ENCODE measurements at places on chromosomes 2 and 18.

GRCh38 chr2:59276917-59277316, 1035.8 kb upstream of the FANCL start:
- no peak for DNase-seq

GRCh38 chr2:204722691-204723090, 177.4 kb downstream of the PARD3B start:
- DNase-seq: no peak

DNA sequence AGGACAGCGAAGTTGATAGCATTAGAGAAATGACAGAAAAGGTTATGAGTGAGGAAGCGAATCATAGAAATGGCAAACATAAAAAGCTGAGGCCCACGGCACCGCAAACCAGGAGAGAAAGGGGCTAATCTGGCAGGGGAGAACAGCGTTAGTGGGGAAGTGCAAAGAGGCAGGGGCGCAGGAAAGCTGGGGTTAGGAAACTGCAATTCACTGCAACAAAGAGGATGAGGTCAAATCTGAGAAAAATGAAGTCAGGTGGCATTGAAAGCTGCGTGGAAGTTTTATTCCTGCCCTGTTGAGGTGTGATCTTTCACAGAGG, 653 bp upstream of the ABI2 start:
- DNase-seq: no peak

- no peak for DNase-seq
Observed at GRCh38 chr2:47554311-47554905, 151.5 kb downstream of the MSH2 start.

GRCh38 chr18:2968606-2969005, 44.3 kb downstream of the LPIN2 start:
- DNase-seq: no peak

DNA sequence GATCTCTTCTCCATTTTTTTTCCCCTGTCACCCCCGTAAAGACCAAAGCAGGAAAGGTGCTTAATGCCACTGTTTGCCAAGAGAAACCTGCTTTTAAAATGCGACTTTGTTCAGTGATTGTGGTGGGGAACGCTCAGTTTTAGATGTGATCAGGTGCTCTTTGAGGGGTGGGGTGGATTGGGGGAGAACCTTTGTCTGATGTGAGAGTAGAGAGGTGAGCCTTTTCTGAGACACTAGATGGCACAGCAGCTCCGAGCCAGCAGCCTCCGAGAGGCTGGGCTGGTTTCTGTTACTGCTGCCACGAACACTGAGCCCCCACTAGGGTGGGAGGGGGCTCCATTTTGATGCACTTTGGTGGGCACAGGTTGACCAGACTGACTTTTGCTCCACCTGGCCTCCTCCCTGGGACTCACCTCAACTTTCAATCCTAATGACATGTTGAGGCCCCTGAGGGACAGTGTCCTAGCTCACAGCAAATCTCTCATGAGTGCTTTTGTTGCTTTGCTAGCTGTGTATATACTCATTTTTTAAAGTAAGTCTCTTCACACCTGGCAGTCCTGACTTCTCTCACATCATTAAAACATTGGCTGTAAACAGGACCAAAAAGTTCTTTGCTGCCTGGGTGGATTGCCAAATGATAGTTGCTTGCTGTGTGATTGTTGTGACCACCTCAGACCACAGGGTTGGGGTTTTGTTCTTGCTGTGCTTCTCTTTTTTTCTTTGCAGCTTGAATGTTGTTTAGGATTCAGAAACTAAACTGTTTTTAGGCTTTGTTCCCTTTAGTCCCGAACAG, 98.2 kb upstream of the MAP3K20 start:
- no peak for DNase-seq

Measured in stimulated activated CD4-positive, alpha-beta T cell treated with anti-CD3 and anti-CD28 coated beads, TNF-alpha, amount 100 ng/mL, for 48 hours (primary cell).